ENCODE measurements at places on chromosomes 11 and 22. TPM values are rescaled to one million over a fixed set of nuclear protein-coding genes. Genes with fewer than 3 reads are reported as not detected.

DGAT2 gene
- total RNA-seq, result 3.3 TPM

C11orf87 gene
- not detected for total RNA-seq

DNA sequence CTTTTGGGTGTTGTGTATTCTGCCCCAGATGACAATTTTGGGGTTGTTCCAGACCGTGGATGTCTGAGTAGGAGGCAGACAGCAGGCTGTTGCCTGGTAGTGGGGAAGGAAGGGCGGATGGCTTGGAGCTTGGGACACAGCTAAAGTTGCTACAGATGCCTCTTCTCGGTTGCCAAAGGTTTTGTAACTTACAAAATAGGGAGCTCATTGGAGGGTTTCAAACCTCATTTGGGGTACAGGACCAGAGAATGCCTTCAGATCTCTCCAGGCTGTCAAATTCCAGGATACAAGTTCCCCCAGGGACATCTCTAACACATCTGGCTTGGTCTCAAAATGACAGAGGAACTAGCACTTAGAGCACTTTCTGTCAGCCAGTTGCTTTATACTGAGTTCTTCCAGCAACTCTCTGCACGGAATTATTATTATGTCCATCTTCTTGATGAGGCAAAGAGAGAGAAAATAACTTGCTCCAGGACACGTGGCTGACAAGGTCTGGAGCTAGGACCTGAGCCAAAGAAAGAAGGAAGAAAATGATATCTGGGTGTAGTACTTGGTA, 56.0 kb downstream of the SLC1A2 start:
- no peak for DNase-seq

- peak; percentile 20 for DNase-seq
These were observed 7.3 kb downstream of the CABP7 start for GRCh38 chr22:29727131-29727523.

GRCh38 chr11:76783294-76783895, at the start of gene TSKU:
Gene TSKU (plus strand): TSS chr11:76783356. CDS start chr11:76795617, 12,261 bp downstream.
- no peak for DNase-seq

GRCh38 chr22:47540011-47540410, 777.6 kb downstream of the TBC1D22A start:
- no peak for DNase-seq

GRCh38 chr22:37659897-37660708, 1.6 kb downstream of the PDXP start:
- no peak for DNase-seq

All from Peyer's patch (tissue), 4 donors.